Camera-type eye (tissue), 1 donor: ENCODE measurements at places on chromosomes 4 and X. TPM values are rescaled to one million over a fixed set of nuclear protein-coding genes. Genes with fewer than 3 reads are reported as not detected.

The RPGR gene
- total RNA-seq, result 34.3 TPM

The MAGEC3 gene
- not detected for total RNA-seq

The ARR3 gene
- 9.8 TPM for total RNA-seq

The CFI gene
- 44.0 TPM for total RNA-seq

The CRMP1 gene
- total RNA-seq, result 148 TPM

The GAGE1 gene
- not detected for total RNA-seq

The ZRSR2 gene
- 12.0 TPM for total RNA-seq

The MSX1 gene
- 4.1 TPM for total RNA-seq

The MAGEA2 gene
- not detected for total RNA-seq

The IL13RA1 gene
- 20.6 TPM for total RNA-seq

The FAM47E gene
- total RNA-seq, result 6.7 TPM

The ERAS gene
- total RNA-seq, result not detected

The AKAP4 gene
- total RNA-seq, result not detected

The KLHL4 gene
- total RNA-seq, result 9.2 TPM

The AREG gene
- 0.49 TPM for total RNA-seq

The SSX1 gene
- total RNA-seq, result not detected

The HOPX gene
- 26.4 TPM for total RNA-seq

The GPR173 gene
- total RNA-seq, result 26.3 TPM

The RHOXF2 gene
- total RNA-seq, result not detected

The ACE2 gene
- total RNA-seq, result 1.7 TPM

The NMU gene
- total RNA-seq, result 1.7 TPM

The IL2 gene
- not detected for total RNA-seq

The ASB9 gene
- total RNA-seq, result 5.3 TPM

The TRIM75 gene
- not detected for total RNA-seq

The DRD5 gene
- total RNA-seq, result 1.4 TPM

The USP17L13 gene
- total RNA-seq, result not detected

The ITIH6 gene
- total RNA-seq, result 0.11 TPM

The PASD1 gene
- not detected for total RNA-seq

The LETM1 gene
- total RNA-seq, result 36.3 TPM

The PABPC1L2B gene
- total RNA-seq, result 0.38 TPM

The TLR1 gene
- 9.6 TPM for total RNA-seq

The CCDC110 gene
- total RNA-seq, result 3.7 TPM

The GAGE12E gene
- total RNA-seq, result not detected

The UCP1 gene
- total RNA-seq, result 0.33 TPM

The ETDA gene
- not detected for total RNA-seq
